Astrocyte (in vitro differentiated cells and primary cell): ENCODE measurements at places on chromosomes 3 and 15. TPM values are rescaled to one million over a fixed set of nuclear protein-coding genes. Genes with fewer than 3 reads are reported as not detected.

The KBTBD13 gene
- not detected in 2 replicates for total RNA-seq

DNA sequence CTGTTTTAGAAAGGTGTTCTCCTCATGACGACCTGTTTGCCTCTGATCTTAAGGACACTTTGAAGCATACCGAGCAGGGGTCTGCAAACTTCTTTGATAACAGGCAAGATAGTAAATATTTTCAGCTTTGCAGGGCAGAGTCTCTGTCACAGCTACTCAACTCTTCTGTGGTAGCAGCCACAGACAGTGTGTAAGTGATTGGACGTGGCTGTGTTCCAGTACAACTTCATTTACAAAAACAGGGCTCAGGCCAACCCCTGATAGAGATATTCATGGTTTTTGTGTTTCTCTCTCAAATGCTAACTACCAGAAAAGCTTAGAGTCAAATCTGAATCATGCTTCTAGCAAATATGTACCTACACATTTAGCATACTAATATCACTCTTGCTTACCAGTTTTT lies 51.5 kb downstream of the TGFBR2 start:
- peak; percentile 58 for DNase-seq

DNA sequence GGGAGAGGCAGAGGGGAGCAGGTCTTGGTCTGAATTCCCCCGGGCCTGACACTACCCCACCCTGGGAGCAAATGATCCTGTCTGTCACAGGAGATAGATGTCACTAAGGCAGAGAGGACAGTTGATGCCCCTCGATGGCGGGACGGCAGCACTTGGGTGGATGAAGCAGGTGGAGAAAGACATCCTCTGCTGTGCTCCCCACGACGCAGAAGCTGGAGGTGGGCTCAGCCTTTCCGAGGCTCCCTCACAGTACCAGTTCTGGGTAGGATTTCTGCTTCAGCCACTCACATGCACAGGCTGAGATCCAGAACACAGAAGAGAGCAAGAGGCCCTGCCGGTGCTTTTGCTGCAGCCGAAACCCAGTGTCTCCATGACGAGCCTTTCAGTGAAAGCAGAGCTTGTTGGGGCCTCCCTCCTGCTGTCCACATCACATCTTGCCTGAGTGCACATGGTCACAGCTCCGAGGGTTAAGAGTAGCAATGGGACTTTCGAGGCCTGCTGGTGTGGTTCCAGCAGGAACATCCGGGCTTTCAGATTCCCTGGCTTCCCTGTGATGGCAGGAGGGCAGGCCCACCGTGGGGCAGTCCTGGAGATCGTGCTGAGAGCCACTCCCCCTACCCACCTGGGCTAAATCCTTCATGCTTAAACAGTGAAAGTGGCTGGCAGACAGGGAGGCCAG lies 107.3 kb upstream of the PRR20G start:
- DNase-seq: no peak

DNA sequence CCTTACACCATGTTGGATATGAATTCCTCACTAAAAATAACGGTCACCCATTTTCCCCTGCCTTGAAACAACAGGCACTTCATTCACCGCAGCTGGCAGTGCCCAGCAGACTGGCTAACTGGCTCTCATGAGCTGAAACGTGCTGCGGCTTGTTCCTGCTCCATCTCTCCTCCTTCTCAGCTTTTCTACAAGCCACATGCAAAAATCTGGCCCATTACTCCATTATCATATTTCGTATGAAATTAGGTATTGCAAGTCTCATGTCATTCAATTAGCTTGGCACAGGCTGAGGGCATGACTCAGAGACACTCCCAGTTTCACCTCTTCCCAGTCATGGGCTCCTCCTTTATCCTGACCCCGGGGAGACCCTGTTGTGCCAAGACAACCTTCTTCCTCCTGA lies 60.0 kb downstream of the MAGEF1 start:
- DNase-seq: no peak
